ENCODE measurements at places on chromosomes 2 and 18.

DNA sequence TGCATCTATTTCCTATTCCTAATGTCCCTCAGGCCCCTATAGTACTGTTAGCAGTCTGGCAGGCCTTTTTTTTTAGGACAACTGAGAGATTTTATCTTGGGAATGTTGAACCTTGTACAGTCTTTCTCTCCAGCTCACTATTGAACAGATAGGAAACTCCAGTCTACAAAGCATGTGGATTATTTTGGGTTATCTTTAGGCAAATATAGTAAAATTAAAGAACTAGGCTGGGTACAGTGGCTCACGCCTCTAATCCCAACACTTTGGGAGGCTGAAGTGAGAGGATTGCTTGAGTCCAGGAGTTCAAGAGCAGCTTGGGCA, 102.7 kb downstream of the OSBPL6 start:
- no peak for DNase-seq

- DNase-seq, result no peak
Measured at GRCh38 chr18:21074336-21075323, 37.0 kb downstream of the ROCK1 start.

DNA sequence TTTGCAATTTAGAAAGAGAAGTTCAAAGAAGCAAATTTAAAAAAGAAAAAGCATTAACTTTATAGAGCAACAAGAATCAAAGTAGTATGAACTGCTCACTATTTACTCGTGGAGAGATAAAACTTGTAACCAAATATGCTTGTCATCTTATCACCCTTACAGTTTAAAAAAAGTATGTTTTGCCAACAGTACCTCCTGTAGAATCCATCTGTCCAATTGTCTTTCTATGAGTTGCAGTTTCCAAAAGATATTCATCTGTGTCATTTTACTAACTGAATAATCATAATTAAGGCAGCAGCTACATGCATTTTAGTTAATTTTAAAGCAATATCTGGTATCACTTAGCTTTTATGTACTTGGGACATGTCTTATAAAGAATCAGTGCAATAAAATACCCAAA, 1112.3 kb downstream of the DSC3 start:
- no peak for DNase-seq

DNA sequence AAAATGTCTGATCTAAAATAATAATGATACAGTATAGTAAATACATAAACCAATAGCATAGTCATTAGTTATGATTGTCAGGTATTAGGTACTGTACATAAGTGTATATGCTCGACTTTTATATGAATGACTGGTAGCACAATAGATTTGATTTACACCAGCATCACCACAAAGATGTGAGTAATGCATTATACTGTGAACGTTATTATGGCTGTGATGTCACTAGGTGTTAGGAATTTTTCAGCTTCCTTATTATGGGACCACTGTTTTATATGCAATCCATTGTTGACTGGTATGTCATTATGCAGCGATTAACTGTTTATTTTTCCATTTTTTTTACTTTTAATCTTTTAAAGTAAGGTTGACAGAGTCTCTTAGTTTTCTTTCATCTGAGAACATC, 23.7 kb downstream of the ATP9B start:
- no peak for DNase-seq

- peak; percentile 93 for DNase-seq
Measured at GRCh38 chr18:62425465-62426190, 97.2 kb upstream of the ZCCHC2 start.

DNA sequence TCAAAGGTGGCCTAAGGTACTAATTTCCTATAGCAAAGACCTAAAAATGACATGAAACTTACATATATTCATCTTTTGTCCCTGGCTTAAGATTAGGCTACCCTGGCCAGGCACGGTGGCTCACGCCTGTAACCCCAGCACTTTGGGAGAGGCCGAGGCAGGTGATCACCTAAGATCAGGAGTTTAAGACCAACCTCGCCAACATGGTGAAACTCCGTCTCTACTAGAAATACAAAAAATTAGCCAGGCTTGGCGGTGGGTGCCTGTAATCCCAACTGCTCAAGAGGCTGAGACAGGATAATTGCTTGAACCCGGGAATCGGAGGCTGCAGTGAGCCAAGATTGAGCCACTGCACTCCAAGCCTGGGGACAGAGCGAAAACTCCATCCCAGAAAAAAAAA, 5.9 kb downstream of the SRSF7 start:
- no peak for DNase-seq

- no peak for DNase-seq
Measured at GRCh38 chr2:232008907-232009638, 47.6 kb downstream of the DIS3L2 start.

DNA sequence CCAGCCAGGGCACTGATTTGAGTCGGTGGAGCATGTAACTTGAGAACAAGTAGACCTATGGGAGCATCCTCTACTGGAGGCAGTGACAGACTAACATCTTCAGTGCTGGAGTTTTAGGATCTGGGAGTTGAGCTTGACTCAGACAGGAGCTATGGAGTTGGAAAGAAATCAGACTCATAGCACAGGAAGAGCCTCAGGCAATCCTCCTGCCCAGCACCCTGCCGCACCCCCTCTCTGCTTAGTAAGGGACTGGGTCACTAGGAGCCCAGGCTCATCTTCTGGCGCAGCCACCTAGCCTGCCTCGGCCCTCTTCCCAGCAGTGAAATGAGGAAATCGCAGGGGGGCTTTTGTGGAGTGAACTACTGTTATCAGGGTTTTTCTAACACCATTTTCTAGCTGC, 3.6 kb downstream of the ARID5A start:
- no peak for DNase-seq

DNA sequence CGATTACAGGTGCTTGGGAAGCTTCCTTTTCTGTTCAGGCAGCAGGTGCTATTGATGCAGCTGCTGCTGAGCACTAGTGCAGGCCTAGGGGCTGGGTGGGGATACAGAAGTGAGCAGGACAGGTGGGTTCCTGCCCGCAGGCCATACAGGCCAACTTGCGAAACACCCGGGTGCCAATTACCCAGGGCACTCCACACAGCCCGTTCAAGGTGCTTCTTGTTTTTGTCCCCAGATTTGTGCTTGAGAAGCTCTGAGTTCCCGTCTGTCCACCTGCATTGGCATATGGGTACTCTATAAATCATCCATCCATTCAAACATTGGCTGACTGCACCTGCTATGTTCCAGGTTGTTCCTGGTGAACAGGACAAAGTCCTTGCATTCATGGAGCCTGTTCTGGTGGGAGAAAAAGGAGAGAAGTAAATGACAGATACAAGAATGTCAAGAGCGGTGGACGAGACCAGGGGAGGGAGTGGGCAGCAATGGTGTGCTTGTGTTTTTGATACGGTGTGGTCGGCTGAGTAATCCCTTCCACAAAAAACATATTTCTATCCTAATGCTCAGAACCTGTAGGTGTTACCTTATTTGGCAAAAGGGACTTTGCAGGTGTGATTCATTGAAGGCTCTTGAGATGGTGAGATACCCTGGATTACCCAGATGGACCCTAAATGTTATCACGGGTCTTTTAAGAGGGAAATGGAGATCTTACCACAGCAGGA, 31.4 kb downstream of the SH3BP4 start:
- DNase-seq, result peak; percentile 42

GRCh38 chr2:183267148-183267827, 143.0 kb downstream of the NUP35 start:
- DNase-seq, result no peak

GRCh38 chr2:143513081-143513480, 383.9 kb downstream of the ARHGAP15 start:
- peak; percentile 33 for DNase-seq

DNA sequence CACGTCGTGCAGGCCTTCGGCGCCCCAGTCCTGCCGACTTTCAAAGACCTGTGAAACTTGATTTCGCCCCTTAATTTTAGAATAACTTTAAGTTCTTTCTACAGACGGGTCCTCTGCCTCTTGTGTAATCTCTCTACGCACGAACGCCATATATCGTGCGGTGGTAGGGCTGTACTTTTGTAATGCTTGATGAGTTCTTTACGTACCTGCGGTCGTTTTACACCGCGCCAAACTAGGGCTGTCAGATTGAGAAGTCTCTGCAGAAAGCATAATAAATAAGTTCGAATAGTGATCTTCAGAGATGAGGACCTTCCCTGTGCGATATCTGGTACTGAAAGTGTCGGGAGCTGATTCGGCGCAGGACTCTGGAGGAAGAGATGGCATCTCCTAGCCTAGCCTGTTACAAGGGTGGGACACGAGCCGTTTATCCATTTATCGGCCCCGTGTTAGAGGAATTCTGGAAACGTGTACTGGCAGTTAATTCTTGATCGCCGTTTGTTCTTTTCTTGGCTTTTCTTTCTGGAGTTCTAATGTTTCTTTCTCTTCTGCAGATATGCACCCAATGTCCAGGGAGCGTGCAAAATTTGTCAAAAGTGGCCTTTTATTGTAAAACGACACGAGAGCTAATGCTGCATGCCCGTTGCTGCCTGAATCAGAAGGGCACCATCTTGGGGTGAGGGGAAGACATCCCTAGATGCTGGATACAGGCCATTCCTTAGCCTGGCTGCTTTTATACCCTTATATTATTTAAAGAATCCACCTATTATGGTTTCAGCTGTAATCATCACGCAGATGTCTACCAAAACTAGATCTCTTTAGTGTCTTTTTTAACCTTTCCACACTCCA, 781 bp upstream of the SLC5A6 start:
- DNase-seq, result peak; percentile 33

GRCh38 chr18:54277899-54278298, 8.6 kb downstream of the POLI start:
- DNase-seq, result no peak

All from NCI-H1092 treated with DMSO at 0.1 percent for 48 hours (cell line).